ENCODE measurements at places on chromosomes 11 and 22.

GRCh38 chr22:45786726-45787125 lies 115.1 kb downstream of the ATXN10 start:
- no peak for DNase-seq

- DNase-seq = no peak
These were observed 81.4 kb downstream of the TIMP3 start for GRCh38 chr22:32882774-32883530.

DNA sequence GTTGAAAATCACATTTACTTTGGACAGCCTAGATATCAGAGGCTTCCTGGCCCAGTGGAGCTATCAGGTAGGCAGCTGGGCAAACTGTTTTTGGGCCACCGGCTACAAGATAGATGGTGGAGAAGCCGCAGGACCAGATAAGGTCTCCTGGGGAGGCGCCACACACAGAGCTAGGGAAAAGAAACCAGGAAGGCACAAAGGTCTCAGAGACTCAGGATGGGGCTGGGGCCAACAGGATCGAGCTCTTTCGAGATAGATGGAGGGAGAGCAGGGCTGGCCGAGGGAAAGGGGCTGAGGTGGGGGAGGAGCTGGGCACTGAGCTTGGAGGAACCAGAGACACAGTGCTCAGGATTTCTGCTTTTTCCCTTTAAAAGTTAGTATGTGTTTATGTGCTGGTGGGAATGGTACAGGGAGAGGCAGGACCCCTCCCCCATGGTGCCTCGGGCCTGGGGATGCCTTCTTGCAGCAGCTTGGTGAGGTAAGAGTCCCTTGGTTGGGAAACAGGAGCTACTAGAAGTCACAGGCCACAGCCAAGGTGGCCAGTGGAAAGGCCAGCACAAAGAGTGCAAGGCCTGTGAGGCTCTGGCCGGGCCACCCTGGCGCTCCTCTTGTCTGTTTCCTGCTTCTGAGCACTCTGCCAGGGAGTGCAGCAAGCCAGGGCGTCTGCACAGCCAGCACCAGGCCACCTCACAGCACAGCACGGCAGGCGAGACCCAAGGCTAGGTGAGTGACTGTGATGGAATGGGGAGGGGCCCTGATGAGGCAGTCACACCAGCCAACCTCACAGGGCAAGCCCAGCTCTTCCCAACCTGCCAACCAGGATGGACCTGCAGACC lies 11.5 kb upstream of the NAP1L4 start:
- no peak for DNase-seq

DNA sequence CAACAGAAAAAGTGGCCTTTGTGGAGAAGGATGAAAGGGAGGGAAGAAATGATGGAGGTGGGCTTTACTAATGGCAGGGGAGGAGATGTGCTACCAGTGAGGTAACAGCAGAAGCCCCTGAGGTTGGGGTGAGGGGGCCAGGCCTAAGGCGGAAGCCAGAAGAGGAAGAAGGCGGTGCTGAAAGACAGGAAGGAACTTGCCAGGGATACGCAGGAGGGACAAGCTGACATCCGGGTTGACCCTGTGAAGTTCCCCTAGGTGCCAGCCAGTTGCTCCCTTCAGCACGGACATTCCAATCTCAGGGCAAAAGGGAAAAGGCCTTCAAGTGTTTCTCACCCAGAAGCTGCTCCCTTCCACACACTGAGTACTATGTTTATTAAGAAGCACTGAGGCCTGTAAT lies 2.3 kb upstream of the TIRAP start:
- no peak for DNase-seq

DNA sequence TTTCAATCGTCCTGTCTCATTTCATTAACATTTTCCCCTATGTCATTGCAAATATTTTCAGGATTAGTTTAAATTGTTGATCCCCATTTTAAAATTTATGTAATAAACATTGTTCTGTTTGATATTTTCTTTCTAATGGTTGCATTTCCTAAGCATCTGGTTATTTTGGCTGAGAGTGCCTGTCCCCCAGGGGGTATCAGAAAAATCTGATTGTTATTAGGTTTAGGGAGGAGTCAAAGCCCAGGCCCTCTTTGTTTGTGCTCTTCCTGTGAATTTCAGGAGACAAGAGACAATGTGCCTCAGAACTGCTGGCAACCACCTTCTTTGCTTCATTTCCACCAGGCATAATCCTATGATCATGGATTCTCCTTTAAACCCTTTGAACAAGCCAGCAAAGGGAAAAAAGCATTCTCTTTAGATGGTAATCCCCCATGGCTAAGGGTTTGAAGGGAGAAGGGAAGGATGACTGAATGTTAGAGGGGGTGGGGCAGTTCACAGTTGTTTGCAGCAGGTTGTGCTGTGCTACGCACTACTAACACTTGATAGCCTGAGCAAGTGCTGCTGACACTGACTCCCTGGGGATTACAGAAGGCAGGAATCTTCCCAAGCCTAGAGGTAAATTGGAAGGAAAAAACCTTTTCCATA lies 462.4 kb upstream of the LRRC4C start:
- DNase-seq = no peak

GRCh38 chr11:73783483-73784020 lies 4.1 kb upstream of the MRPL48 start:
- no peak for DNase-seq

DNA sequence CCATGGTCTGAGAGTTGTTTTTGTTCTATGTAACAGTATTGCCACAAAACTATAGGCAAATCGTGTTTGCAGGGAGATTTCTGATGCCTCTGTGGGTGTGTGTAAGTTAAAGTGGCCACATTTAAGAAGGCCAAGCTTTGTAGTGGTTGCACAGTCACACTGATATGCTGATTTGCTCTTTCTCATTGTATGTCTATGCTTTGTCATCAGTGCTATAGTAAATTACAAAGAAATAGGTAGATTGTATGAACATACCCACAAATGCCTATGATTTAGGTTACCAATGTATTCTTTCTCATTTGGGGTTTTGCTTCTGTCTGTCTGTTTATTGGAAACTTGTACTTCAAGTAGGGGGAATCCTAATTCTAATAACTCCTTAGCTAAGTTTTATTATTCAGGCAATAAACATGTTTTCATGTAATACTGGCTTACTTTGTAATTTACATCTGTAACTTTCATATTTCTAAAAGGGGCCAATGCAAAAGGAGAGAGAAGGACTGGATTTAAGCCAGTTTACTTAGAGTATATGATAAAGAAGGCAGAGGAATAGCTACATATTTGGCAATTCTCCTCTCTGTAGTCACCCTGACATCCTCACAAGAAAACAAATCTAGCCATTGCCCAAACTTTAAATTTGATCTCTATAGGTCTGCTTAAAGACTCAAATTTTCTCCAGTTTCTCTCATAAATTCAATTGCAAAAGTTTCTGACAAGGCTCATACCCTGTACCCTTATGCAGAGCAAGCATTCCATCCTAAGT lies 2.0 kb downstream of the FIBIN start:
- DNase-seq = no peak

- no peak for DNase-seq
These were observed 7.0 kb downstream of the ISX start for GRCh38 chr22:35072925-35073324.

DNA sequence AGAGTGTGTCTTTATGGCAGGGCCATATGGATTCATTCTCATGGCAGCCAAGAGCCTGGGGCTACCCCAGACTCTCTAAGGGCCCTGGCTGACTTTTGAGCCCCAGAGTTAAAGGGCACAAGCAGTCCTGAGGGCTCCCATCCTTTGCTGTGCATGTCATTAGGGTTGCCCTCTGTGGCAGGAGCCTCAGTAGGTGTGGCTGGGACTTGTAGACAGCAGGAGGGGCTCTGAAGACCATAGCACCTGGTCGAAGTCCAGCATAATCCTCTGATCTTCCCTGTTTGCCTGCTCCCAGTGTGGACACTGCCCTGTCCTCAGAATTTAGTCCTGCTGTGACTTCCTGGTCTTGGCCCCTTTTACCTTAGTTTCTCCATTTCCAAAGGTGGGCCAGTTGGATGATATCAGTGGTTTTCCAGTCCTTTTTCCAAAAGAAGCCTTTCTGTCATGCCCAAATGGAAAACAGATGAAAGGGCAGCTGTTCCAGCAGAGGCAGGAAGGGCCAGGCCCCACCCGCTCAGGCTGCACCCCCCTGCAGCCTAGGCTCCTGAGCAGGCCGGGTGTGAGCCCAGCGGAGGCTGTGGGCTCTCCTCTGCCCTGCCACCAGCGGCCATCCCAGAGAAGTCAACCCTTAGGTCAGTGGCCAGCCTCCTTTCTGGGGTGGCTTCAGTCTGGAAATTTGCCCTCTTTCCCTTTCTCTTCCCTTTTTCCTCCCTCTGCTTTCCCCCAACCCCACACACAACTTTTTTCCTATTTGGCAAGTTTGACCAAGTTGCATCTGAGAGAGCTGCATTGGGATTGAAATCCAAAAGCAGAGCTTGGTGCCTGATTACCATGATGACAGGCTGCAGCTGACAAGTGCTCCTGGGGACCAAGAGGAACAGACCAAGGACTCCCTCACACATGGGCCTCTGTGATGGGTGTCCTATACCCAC lies 32.8 kb upstream of the SUSD2 start:
- DNase-seq = no peak

- DNase-seq = no peak
These were observed 6.3 kb downstream of the LDHAL6A start for GRCh38 chr11:18461909-18462308.

GRCh38 chr11:71269603-71270511 lies 17.5 kb upstream of the SHANK2 start:
- DNase-seq = no peak

- DNase-seq = no peak
These were observed 61.4 kb upstream of the CHRM4 start for GRCh38 chr11:46452918-46453517.

DNA sequence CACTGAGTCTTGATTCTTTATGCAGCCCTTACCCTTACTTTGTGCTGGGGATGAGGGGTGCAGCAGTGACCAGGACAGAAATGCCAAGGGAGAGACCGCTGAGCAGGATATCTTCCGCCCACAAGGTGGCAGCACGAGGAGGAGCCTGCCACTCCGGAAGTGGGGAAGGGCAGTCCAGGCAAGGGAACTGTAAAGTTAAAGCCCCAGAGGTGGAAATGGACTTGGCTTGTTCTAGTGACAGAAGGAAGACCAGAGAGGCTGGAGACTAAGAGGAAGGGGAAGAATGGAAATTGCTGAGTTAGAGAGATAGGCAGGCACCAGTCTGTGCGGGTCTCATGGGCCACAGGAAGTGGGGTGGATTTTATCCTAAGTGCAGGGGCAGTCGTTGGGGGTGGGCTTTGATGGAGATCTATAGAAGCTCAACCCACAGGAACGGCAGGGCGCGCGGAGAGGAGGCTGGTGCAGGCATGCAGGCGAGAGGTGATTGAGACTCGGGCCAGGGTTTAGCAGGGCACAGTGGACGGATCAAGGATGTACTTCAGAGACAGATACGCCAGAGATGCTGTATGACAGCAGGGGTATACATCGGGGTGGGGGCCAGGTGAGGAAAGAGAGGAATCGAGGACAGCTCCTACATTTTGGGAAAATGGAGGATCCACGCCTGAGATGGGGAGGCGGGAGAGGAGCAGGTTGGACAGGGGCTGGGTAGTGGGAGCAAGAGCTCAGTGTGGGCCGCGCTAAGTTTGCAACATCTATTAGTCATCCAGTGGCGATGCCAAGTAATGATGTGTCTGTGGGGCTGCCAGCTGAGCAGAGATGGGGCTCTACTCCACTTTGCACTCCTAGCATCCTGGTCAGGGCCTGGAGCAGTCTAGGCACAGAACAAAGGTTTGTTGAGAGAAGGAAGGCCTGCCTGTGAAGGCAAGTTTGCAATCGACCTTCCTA lies 3.3 kb upstream of the GRK2 start:
- no peak for DNase-seq

GRCh38 chr11:36467012-36467411 lies 43.1 kb downstream of the TRAF6 start:
- no peak for DNase-seq

DNA sequence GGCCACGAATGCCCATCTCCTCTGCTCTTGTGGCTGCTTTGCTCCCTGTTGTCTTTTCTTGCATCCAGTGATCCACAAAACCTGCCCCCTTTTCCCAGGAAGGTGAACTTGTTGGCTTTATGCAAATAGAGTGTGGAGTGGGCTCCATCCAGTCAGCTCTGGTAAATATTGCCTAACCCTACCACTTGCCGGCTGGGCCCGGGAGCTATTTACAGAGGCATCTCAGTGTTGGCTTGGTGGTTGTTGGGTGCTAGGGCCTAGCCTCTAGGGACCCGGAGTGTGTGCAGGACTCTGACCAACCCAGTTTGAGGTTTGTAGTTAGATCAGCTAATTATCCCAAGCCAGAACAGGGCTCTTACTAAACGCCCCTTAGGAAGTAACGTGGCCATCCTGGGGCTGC lies 40.8 kb upstream of the TLCD5 start:
- DNase-seq = no peak

GRCh38 chr11:11788063-11788710 lies 53.6 kb upstream of the USP47 start:
- no peak for DNase-seq

- no peak for DNase-seq
These were observed 44.7 kb downstream of the AP2A2 start for GRCh38 chr11:970319-970871.

DNA sequence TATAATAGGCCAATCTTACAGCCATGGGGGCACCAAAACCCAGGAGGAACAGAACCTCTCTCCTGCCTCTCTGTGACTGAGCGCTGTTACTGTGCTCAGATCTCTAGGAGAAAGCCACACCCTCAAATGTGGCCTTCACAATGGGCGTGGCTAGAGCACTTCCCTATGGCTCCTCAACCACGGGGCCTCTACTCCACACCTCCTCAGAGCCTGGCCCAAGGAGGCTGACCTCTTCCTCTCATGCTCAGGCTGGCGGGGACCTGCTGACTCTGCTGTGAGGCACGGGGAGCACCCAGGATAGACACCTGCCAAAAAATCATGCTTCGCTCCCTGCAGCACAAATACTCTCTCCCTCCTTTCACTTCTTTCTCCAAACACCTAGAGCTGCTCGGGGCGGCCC lies 41.0 kb downstream of the C11orf58 start:
- DNase-seq = no peak

DNA sequence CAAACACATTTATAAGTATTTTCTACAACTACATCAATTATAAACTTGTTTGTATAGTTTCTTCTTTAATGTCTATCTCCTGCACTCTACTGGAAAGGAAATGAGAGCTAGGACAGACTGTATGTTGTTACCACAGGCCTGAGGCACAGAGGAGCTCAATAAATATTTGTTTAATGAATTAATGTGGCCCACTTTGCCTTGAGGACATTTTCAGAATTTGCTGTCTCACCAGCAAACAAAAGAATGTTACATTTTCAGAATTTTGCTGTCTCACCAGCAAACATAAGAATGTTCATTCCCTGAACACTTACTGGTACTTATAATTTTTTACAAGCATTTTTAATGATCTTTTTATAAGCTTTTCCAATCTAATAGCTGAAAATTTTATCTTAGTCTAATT lies 41.9 kb upstream of the WNT7B start:
- no peak for DNase-seq

- no peak for DNase-seq
These were observed 11.8 kb downstream of the SULT4A1 start for GRCh38 chr22:43850529-43850928.

DNA sequence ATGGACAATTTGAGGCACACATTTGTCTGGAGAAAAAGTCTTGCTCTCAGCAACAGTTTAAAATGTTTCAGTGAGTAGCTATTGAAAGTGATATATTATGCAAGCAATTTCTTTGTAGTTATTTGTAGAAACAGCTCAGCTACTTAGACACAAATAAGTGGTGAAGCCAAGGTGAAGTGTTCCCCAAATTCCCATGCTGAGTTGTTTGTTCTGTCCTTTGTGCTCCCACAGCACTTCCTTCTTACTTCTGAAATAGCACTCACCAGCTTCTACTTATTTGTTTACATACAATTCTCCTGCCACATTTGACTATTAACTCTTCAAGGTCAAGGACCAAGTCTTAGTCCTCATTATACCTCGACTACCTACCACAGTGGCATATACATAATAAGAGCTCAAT lies 638.6 kb upstream of the LRRC4C start:
- no peak for DNase-seq

Measured in SK-N-MC (cell line).